ENCODE measurements at places on chromosomes 1 and 21.

DNA sequence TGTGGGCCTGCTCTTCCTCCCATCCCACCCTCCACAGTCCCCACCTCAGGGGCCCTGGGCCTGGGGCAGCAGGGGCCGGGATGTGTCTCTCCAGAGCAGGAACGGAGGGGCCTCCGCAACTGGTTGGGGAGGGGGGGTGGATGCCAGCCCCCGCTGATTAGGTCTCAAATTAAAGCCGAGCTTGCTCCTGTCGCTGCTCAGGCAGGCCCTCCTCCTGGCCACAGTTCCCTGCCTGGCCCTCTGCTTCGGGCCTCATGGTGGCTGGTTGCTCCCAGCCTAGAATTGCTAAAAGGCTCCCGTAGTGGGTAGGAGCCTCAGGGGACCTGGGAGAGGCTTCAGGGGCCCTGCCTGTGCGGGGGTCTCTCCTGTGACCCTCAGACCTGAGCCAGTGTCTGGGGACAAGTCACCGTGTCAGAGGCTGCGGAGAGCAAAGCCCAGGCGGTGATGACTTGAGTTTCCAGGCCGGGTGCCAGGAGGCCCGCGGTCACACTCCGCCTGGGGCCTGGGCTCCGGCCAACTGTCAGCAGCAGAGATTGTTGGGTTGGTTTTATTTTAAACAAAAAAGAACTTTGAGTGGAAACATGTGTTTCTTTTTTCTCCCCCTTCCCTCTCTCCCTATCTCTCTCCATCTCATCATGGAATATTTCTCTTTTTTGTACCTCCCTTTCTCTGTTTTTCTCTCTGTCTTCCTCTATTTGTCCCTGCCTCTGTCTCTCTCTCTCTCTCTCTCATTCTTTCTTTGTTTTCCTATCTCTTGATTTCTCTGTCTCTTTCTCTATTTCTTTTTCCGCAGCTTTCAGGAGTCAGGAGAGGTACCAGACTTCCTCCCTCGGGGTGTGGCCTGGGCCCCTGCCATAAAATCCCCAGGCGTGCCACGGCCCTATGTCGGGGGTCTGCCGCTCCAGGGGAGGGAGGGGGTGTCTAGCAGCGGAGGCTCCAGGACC lies 20.0 kb upstream of the EPHA2 start:
- no peak for DNase-seq

DNA sequence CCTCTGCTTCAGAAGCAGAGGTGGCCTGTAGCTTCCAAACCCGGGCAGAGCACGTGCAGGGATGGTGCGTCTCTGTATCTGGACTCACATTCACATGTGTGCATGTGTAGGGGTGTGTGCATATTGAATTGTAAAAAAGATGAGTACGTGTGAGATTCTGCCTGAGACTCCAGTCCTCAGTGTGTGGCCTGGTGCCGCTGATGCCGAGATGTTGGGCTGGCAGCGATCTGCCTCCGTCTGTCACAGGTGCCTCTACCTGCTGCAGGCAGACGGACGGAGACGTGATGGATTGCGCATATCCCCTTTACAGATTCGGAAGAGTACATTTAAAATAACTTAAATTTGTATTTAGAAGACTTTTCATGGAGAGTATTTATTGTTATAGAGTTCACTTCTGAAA lies 53.6 kb downstream of the ADARB1 start:
- DNase-seq: no peak

GRCh38 chr1:117576236-117576635 lies 29.6 kb upstream of the TENT5C start:
- no peak for DNase-seq

DNA sequence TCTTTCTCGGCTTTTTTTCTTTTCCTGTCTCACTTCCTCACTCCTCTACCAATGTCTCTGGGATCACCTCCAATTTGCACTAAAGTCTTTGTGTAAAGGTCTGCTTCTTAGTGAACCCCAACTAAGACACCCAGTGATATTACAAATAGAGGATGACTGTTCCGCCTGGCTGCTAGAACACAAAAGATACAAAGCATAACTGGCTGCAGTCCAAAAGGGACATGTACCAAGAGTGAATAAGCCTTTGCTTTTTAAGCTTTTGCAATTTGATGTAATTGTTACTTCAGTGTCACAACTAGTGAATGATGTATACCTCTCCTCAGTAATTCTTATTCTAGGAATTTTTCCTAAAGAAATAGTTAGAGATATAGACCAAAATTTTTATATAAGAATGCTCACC lies 82.8 kb upstream of the BEND5 start:
- no peak for DNase-seq

GRCh38 chr1:29999595-29999994 lies 723.8 kb downstream of the MATN1 start:
- no peak for DNase-seq

DNA sequence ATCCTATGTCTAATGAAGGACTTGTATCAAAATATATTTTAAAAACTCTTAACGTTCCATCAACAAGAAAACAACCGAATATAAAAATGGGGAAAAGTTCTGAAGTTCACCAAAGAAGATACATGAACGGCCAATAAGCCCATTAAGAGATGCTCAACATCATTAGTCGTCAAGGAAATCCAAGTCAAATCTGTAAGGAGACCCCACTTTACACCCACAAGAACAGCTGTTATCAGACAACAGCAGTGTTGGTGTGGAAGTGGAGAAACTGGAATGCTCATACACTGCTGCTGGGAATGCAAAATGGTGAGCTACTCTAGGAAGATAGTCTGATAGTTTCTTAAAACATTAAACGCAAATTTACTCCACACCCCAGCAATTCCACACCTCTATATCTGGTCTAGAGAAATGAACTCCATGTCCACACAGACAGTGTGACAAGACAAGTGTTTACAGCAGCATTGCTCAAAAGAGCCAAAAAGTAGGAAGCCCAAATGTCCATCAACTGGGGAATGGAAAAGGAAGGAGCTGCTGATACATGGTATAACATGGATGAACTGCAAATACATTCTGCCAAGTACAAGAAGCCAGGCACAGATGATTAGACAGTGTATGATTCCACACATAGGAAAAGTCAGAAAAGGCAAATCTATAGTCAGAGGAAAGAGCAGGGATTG lies 18.5 kb downstream of the UBE2G2 start:
- no peak for DNase-seq

- DNase-seq: no peak
Measured at GRCh38 chr1:196550731-196551130, 57.5 kb downstream of the KCNT2 start.

- DNase-seq: no peak
Measured at GRCh38 chr1:25694167-25695007, 77.8 kb downstream of the MAN1C1 start.

DNA sequence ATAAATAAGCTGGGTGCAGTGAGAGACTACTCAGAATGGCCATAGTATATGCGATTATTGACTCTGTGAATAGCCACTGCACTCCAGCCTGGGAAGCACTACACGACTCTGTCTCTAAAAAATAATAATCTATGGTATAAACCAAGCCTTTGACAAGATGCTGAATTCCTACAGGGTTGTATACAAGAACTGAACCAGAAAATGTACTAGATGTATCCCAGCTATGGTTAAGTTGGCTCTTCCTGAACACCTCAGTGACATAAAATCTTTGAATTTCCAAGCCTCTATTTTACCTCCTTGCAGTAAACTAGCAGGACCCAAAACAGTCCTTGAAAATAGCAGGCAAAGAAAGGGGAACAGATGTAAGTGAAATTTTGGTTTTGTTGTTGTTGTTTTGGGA lies 32.5 kb downstream of the PTP4A2 start:
- no peak for DNase-seq

DNA sequence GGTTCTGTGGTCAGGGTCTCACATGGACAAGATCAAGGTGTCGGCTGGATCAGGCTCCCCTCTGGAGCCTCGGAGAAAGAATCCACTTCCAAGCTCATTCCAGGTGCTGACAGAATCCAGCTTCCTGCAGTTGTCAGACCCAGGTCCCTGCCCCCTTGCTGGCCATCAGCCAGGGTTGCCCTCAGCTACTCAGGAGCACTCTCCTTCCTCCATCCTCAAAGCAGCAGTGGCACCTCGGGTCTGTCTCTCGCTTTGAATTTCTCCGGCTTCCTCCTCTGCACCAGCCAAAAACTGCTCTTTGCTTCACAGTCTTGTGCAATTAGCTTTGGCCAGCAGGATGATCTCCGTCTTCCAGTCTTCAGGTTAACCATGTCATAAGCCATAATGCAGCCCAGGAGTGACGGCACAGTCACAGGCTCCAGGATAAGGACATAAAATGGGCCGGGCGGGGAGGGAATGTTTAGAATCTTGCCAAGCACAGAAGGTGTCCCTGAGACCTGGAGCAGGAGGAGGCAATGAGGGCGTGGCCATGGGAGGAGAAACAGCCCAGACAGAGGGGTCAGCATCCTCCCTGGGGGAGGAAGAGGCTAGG lies 79.4 kb upstream of the SLC25A33 start:
- DNase-seq: no peak

DNA sequence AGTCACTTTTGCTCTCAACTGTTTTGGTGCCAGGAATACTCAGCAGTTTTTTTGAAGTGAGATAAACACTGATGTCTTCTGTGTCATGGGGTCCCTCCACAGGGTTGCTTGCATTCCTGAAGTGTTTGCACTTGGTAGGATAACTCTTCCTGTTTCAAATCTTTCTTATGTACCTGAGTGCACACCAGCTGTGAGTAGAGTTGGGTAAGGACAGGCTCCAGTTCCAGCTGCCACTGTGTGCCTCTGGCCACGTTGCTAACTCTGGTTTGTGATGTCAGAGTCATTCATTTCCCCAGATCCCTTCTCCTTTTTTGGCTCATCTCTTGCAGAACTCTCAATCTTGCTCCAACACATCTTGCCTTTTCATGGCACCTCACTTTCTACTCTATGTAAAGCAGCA lies 356.3 kb upstream of the B3GALT2 start:
- no peak for DNase-seq
